ENCODE measurements at places on chromosomes 12 and 14.

DNA sequence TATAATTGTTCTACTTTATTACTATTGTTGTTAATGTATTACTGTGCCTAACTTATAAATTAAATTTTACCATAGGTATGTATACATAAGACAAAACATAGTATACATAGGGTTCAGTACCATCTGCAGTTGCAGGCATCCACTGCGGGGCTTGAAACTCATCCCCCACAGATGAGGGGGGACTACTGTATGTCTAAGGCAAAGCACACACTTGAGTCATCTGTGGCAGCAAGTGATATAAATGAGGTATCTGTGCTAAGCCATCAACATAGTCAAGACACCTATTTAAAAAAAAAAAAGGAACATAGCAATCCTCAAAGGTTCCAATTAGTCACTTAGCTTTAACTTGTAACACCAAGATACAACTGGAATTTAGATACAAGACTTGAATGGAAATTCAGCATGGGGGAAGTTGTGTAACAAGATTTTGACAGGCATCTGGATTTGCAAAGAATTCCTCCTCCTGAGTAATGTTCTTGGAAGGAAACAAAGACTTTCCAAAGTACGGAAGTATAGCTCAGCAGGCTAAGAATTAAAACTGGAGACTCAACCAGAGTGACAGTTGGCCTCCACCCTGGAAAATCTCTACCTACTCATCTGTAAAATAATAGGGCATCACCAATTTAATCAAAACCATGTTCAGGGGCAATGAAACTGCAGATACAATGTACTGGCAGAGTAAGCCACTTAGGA lies 14.9 kb downstream of the DCAF5 start:
- DNase-seq = no peak

GRCh38 chr14:34266344-34266743 lies 195.7 kb downstream of the SPTSSA start:
- no peak for DNase-seq

- DNase-seq = no peak
Observed at GRCh38 chr12:49894751-49895148, 8.9 kb downstream of the FAIM2 start.

DNA sequence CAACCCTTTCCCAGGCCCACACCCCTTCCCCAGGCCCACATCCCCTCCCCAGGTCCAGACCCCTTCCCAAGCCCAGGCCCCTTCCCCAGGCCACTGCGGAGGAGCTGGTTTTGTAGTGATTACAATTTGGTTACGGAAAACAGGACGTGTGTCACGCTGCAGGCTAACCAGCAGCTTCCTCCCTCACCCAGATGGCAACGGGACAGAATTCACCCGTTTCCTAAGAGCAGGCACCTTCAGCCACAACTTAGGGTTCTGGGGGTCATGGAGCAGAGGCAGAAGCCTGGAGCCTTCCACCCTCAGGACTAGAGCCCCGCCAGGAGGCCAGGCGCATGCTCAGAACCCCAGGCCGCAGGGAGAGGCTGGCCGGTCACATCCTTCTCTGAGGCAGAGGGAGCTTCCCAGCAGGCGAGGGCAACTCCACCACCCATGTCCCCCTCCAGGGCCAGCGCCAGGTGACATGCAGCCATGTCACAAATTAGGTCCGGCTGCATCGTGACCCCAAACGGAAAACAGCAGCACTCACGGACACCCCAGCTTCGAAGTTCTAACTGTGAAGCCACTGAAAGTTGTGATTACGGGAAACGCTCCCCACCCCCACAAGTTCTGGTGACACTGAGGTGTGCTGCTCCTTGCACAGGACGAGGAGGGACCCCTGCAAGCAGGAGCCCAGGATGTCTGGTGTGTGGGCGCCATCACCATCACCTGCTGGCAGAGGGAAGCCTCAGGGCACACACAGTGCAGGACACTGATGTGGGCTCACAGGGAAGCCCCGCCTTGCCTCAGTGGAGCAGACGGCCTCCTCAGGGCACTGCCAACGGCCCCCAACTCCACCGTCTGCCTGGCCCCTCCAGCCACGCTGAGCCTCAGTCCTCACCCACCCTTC lies 7.7 kb downstream of the BRF1 start:
- DNase-seq = no peak

GRCh38 chr12:43694879-43695278 lies 63.7 kb downstream of the PUS7L start:
- no peak for DNase-seq

- DNase-seq = no peak
Observed at GRCh38 chr12:17016116-17016864, 410.3 kb upstream of the LMO3 start.

DNA sequence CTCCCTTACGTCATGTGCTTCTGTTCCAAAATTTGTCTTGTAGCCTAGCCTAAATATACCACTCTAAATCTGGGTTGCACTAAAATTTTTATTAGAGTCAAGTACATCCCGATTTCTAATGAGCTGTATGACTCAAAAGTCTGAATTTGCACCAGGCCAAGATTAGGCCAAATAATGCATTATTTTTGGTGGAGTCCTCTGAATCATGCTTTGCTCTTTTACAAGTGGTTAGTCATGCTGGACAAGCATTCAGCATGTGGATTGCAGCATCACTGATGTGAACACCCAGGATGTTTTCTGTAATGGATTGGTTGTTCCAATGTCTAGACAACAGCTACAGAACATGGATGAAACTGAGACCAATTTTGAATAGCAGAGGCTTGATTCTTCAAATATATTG lies 23.7 kb downstream of the HEBP1 start:
- DNase-seq = no peak

DNA sequence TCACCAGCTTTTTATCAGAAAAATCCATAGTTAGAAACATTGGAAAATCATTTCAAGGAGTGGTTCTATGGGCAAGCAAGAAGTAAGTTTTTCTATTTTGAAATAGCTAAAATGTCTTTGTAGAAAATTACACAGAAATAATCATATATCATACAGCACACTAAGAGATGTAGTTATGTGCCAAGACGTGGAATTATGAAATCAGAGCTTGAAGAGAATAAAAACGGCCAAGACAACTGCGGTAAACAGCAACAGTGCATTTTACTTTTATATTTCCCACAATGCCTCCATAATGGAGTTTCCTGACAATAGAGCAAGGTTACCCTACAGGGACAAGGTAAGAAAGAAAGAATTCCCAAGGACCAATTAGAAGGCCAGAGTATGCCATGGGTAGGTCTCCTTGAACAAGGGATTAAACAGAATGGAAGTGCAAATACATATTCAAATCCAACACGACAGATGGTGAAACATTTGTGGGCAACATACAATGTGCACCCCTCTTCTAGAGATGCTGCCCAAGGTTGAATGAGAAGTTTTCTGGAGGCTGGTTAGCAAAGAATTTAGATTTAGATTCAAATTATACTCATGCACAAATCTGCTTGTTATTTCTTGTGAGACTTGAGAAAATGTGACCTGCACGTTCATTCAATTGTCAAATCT lies 76.1 kb upstream of the BTG1 start:
- no peak for DNase-seq

DNA sequence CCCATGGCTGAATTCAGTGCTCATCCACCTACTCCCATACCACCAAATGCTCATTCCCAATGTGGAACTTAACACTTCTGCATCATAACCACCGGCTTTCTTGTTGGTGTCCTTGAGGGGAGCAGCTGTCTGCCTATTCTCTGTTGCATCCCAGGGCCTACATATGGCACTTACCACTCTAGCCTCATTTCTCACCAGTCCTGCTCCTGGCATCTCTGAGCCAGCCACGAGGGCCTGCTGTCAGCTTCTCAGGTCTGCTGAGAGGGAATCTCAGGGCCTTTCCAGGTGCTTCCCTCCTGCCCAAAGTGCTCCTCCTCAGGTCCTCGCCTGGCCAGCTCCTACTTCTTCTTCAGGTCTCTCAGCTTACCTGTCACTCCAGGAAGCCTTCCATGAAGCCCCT lies 24.0 kb upstream of the RND1 start:
- DNase-seq = no peak

DNA sequence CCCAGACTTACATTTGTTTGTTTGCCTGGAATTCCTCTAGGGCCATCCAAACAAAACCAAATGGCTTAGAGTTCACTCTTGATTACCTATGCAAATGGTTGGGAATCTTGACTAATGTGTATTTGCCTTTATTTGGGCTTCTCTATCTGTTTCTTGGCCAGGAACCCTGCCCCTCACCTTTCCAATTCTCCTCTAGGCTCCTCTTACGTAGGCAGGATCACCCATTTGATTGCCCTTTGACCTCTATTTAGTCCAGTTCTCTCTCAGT lies 123.0 kb upstream of the DYRK2 start:
- no peak for DNase-seq

GRCh38 chr14:74415115-74415437 lies 10.9 kb downstream of the SYNDIG1L start:
- DNase-seq = no peak

- DNase-seq = peak; percentile 77
Observed at GRCh38 chr12:57124261-57124877, 3.9 kb upstream of the LRP1 start.

DNA sequence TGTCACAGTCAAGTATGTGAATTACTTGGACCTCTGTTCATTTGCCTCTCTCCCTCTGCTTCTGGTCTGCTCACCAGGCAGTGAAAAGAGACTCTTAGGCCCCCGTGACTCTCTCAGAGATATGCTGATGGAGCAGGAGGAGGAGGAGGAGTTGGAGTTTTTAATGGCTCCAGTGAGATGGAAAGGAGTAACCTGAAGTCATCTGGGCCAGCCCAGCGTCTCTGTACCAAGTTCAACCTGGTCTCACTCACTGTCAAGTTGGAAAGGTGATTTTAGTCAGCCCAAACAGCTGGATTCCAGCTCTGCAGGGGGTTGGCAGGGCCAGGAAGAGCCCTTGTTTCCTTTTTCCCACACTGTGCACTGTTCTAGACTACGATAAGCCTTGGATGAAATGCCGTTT lies 48.6 kb downstream of the SH2B3 start:
- DNase-seq = no peak

- DNase-seq = no peak
Observed at GRCh38 chr14:95471016-95471415, 45.4 kb downstream of the SYNE3 start.

DNA sequence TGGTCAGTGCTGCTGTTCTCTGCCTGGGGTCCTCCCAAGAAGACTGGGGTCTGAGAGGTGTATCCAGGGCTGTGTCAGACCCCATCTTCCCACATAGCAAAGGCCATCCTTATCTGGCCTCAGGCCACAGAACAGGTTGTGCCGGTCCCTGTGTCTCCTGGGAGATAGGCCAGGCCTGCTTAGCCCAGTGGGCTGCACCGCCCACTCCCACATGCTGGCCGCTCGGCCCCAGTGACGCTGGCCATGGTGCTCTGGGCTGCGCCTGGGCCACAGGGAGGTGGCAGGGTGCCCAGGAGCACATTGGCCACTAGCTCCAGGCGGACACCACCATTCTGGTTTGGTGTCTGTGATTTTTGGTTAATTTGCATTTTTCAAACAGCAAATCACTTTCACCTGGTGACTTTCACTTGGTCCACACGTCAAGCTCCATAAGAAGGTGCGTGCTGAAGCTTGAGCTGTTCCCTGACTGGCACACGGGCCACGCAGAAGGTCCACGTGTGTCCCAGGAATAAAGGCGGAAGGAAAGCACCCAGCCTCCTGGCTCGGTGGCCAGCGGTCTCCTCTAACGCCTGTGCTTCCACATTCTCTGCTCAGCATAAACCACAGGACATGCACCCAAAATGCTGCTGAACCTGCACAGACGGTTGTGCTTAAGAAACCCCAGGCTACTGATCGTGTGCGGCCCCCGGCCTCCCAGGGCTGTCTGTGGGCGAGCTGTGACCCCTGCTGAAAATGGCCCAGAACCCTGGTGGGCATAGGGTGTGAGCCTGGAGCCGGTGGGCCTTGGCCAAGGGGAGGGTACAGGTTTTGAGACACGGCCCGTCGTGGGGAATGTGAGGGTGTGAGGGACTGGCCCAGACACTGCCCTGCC lies 4.6 kb downstream of the FBRSL1 start:
- DNase-seq = peak; percentile 33
